ENCODE measurements at places on chromosomes 2 and 18.

GRCh38 chr2:134217924-134218323 is 35.9 kb upstream of the MGAT5 start:
- no peak for DNase-seq

DNA sequence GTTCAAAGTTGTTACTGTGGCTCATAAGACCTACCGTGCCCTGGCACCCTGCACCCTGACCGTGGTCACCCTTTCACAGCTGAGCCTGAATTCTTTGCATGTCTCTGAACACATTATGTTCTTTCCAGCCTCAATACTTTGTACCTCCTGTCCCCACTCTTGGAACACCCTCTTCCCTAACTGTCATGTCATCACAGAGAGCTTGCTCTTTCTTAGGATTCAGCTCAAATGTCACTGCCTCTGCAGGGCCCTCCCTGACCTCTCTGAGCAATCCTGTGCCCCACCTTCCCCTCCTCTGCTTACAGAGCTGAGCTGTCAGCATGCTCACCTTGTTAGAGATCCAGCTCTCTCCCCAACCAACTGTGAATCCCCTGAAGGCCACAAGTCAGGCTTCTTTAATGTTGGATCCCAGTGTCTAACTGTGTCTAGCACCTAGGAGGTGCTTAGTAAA is 15.0 kb downstream of the PRKAG3 start:
- no peak for DNase-seq

DNA sequence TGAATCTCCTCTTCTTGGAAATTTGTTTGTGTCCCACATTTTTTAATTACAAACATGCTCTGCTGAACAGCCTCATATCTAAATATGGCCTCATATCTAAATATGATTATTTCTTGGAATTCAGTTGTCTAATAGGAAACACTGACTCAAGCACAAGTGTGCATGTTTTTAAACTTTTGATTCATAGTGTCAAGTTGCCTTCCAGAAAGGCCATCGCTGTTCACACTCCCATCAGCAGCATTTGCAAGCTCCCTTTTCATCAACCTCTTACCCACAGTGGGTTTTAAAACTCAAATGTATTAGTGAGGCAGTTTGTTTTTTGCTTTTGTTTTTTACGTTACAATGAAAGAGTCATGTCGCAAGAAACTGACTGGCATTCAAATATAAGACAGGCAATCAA is 65.2 kb upstream of the SMAD2 start:
- no peak for DNase-seq

- no peak for DNase-seq
These were observed 206.0 kb downstream of the HDAC4 start for GRCh38 chr2:239194731-239195317.

DNA sequence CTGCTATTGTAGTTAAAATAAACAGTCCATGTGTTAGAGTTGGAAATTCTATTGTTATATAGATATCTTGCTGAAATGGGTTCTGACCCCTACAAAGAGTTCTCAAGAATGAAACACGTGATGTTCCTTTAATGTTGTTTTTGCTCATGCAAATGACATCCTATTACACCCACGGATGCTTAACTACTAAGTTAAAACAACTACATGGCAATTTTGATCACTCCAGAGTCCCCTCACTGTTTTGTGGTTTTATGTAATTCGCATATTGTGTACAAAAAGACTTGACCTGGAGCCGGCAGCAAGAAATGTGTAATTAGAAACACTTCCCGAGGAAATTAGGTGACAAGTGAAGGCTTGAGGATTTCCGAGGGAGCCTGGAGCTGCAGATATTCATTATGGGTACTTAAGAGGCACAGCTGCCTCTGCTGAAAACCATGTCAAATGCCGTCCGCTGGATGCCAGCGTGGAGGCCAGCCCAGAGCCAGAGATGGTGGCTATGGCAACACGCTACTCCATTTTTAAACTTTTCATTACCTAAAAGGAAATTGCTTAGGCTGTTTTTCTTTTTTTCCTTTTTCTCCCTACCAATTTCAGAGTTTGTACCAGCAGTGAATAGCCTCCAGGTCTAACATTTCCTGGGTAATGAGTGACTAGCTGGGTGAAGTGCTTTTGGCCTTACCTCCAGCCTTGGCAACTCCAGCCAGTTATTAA is 21.0 kb upstream of the CABLES1 start:
- no peak for DNase-seq

DNA sequence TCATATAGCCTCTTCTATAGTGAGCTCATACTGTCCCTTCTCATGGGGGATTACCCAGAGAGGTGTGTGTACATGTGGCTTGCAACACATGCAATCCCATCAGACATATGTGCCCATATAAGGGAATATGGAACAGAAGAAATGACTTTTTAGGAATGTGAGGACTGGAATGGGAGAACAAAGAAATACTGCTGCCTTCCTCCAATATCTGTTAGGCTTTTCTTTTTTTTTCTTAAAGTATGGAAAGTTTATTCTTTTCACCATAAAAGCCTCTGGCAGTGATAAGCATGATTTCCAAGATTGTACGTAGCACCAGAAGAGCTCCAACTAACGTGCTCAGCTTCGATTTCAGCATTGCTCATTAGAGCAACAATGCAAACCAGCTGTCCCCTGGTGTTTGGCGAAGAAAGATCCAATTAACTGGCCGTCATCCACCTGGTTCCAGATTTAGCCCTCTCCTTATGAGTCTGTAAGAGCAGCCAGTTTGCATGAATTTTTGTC is 113.6 kb downstream of the ADCYAP1 start:
- DNase-seq = no peak

DNA sequence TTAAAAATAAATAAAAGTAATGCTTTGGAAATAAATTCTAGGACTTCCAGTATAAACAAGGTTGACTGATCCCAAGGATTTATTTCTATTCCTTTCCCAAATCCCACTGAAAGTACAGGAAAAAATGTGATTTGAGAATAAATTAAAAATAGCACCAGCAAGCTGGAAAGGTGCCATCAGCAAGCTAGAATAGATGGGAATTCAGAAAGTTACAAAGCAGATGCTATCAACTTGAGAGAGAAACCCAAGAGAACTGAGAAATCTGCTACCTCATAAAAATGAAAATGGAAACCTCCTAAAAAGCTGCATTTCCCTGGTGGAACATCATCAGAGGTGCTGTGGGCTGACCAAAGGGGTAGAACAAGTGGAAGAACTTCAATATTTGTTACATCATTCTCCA is 148.6 kb upstream of the KCNJ3 start:
- no peak for DNase-seq

- no peak for DNase-seq
These were observed 169.5 kb downstream of the SLC8A1 start for GRCh38 chr2:40282428-40282827.

DNA sequence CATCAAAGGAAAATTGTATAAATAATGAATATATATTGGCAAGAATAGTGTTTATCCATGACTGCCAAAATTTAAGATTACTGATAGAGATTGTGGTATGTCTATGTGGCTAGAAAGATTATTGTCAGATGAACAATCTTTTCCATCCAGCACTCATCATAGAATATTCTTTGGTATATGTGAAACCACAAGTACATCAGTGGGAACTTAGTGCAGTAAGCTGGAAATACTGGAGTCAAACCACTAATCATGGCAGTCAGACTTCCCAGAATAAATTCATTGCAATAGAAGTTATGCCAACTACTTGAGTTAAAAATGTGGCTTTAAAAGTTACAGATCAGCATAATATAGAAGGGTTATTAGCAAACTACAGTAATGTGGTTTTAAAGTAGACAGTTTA is 310.3 kb downstream of the GULP1 start:
- DNase-seq = no peak

DNA sequence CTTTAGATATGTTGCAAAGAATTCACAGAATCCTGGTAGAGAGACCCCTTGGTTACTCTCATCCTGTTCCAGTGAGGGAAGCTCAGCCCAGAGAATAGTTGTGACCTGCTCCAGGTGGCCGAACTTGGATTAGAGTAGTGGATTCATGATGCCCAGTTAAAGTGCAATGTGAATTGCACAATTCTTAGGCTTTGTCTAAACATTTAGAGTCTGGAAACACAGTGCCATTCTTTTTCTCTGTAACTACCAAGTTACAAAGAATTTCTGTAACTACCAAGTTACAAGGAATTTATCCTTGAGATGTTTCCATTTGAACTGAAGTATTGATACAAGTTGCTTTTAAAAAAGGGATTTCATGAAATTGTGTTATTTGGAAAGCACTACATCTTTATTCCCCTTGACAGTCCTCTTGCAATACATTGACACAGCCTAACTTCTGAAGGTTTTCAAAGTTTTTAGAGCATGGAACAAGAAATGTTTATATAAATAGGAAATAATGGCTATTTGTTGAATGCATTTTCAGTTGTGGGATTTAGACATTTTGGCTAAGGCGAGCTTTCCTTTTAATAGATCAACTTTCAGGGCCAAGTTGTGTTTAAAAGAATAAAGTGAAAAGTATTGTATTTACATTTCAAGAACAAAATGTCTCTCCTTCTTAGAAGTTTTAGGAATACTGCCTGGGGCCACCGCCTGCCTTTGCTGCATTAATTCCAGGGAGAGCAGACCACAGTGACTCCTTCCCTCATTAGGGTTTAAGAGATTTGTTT is 315.0 kb downstream of the LPIN1 start:
- no peak for DNase-seq

DNA sequence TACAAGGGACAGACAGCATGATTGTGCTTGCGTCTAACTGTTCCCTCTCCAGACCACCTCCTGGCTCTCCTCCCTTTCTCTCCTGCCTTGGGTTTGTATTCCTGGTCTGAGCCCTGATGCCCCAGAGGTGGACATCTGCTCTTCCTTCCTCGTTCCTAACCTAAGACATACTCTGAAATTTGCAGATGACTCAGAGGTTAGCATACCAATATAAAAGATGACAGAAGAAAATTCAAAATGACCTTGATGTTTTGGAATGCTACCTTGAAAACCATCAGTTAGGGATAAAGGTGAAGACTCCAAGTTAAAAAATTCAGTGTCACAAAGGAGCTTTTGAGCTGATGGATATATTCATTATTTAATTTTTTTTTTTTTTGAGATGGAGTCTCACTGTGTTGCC is 12.9 kb downstream of the SMYD1 start:
- no peak for DNase-seq

DNA sequence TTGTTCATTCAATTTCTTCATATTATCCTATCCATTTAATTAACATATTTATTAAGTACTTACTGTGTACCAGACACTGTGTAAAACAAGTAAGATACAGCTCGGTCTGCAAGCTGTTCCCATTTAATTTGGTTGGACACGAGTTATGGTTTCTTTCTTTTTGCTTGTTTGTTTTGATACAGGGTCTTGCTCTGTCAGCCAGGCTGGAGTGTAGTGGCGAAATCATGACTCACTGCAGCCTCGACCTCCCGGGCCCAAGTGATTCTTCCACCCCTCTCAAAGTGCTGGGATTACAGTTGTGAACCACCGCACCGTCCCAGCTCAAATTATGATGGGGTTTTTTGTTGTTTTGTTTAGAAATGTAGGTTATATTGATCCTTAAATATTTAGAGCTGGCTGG is 9.0 kb downstream of the CYBRD1 start:
- DNase-seq = no peak

DNA sequence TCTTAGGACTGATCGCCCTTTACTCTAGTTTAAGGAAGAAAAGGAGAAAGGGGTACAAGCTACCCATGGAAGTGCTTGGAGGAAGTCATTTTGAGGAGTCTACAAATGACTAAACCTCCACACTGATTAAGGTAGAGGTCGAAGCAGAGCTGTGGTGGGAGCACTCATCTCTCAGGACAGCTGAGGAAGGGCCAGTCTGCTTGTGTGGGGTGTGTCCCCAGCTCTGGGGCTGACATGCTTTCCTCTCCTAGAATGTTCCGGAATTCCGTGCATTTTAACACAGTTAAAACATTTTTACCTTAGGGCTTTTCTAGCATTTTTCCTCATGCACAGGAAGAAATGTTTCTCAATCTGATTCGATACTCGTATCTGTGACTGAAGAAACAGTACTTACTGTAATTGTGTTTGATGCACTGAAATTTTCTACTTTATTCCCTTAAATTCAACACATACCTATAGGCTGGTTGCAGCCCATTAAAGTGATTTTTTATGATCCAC is 135.1 kb downstream of the NCK2 start:
- DNase-seq = no peak

- DNase-seq = no peak
These were observed 1.2 kb downstream of the SLC4A10 start for GRCh38 chr2:161625314-161625919.

- no peak for DNase-seq
These were observed 73.7 kb downstream of the RBMS1 start for GRCh38 chr2:160419776-160420505.

DNA sequence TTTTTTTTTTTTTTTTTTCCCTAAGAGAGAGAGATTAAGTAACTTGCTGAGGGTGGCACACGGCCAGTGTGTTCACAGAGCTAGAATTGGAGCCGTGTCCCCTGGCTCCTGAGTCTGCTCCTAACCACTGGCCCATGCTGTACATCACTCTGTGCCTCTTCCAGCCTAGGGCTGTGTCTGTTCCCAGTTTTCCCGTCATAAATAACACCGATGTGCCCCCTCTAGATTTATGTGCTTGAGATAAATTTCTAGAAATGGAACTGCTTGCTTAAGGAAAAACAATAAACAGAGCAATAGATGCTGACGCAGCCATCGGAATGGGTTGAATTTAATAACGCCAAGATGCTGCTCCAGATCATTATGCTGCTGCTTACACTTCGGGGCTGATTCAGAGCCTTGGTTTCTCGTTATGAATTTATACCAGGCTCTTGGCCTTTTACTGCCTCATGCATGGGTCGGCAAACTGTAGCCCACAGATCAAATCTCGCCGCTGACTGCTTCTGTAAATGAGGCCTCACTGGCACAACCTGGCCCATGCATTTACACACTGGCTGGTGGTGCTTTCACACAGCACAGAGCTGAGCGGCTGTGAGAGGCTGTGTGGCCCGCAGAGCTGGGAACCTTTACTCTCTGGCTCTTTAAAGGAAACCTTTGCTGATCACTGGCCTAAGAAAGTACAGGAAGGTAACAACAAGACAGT is 58.1 kb downstream of the NDUFA10 start:
- DNase-seq = no peak

- no peak for DNase-seq
These were observed 86.8 kb downstream of the MAIP1 start for GRCh38 chr2:200042102-200042735.

- DNase-seq = no peak
These were observed 13.8 kb upstream of the MRPL19 start for GRCh38 chr2:75632813-75633212.

DNA sequence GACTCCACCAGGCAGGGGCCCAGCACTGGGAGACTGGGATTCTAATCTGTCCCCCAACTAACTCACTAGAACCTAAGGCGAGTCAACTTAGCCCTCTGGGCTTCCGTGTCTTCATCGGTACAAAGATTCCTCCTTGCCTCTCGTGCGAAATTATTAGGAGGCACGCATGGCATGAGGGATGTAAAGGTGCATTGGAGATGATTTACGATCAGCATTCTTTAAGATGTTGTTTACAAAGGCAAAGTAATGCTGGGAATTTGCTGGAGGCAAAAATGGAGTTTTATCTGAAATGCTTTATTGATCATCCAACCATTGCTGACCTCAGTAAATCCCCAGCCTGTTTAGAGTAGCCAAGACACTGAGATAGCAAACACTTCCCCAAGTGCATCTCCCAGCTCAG is 171.8 kb upstream of the KLHL29 start:
- DNase-seq = no peak

- DNase-seq = no peak
These were observed 49.3 kb upstream of the STK17B start for GRCh38 chr2:196220671-196221070.

GRCh38 chr2:136962105-136962725 is 196.9 kb downstream of the THSD7B start:
- no peak for DNase-seq
